ENCODE measurements at places on chromosomes 3 and 15.

GRCh38 chr15:49032601-49033145 is 13.6 kb downstream of the SECISBP2L start:
- no peak for DNase-seq

DNA sequence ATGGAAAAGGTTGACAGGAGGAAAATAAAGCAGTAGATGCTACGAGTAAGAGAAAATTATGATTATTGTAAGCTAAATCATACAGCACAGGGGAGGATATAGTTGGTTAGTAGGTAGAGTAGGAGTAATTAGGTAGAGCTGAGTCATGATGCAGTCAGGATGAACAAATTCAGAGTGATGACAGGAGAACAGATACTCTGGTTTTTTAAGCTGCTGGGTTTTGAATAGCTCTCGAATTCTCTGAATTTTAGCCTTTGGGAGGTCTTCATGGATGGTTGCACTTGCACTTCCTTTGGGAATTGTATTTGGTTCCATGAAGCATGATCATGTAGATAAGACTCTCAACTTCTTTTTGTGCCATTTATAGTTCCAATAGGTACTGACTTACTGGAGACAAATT is 96.2 kb downstream of the ECT2 start:
- no peak for DNase-seq

DNA sequence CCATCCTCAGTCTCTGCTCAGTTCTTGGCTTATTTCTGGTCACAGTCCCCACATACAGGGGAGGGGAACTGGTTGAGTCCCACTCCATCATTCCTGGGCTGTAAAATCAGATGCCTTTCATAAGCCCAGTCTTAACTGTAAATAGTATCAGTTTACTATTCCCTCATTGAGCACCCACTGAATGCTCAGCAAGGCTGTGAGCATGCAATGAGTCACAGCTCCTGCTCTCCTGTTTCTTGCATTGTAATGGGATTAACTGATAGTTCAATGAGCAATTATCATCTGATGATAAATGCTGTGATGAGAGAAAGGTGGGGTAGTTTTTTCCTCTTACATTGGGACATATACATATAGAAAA is 113.6 kb upstream of the TPM1 start:
- no peak for DNase-seq

- no peak for DNase-seq
These were observed 66.7 kb upstream of the MME start for GRCh38 chr3:155013427-155013826.

GRCh38 chr15:35290301-35290721 is 205.2 kb upstream of the NANOGP8 start:
- no peak for DNase-seq

- DNase-seq = no peak
These were observed 99.0 kb downstream of the TMEM266 start for GRCh38 chr15:76158815-76159214.
